Activated effector memory CD4-positive, alpha-beta T cell treated with anti-CD3 and anti-CD28 coated beads, Interleukin-2, amount 50 U/mL, for 16 hours (primary cell): ENCODE measurements at places on chromosomes 7 and 10.

GRCh38 chr10:126394948-126395347, 6.7 kb upstream of the ADAM12 start:
- DNase-seq = no peak

DNA sequence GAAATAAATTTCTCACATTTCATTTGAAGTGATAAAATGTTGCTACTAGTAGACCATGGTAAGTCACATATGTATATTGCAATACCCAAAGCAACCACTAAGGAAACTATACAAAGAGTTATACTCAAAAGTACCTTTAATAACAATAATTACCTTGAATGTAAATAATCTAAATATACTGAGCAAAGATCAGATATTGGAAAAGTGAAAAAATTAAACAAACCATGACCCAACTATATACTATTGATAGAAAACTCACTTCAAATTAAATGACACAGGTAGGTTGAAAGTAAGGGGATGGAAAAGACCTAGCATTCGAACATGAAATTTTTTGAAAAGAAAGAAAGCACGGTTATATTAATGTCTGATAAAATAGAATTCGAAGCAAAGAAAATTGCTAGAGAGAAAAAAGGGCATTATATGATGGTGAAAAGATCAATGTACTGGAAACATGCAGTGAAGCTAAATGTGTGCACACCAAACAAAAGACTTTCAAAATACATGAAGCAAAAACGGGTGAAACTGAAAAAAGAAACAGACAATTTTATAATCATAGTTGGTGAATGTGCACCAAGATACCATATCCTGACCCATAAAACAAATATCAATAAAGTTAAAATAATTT, 29.1 kb downstream of the TFPI2 start:
- no peak for DNase-seq

DNA sequence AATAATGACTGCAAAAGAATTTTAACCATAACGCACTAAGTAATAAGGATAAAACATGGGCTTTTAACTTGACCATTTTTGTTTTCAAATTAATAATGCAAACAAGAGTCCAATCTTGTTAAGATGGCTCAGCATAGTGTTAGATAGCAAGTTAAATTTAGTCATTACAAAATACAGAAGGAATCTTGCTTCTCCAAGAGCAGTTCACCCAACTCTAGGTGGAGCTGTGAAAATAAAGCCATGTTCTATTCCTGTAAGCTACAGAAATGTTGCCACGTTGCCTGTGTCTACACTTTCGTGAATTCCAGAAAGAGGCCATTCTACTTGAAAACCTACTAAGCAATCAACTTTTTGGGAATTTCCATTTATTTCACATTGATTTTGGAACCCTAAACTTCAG, 191.9 kb downstream of the SFMBT2 start:
- DNase-seq = no peak

GRCh38 chr10:61785473-61786105, 115.9 kb upstream of the ARID5B start:
- DNase-seq = no peak

DNA sequence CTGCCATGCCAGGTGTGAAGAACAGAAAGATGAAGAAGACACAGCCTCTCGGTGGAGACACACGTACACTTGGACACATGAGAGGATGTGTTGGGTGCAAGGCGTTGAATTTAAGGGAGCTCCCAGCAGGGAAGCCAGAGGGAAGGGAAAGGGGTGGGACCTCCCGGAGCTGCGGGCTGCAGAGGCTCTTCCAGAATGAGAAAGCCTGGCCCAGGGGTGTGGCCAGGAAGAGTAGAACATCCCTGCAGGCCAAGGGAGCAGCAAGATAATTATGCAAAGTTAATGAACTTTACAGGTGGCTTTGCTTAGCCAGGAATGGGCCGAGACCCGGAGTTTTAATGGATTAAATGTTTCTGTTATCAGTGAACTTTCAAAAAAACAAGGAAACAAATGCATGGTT, 270.3 kb downstream of the KLF6 start:
- no peak for DNase-seq

- DNase-seq = peak; percentile 30
Measured at GRCh38 chr7:74199551-74200355, 10.1 kb upstream of the LAT2 start.

DNA sequence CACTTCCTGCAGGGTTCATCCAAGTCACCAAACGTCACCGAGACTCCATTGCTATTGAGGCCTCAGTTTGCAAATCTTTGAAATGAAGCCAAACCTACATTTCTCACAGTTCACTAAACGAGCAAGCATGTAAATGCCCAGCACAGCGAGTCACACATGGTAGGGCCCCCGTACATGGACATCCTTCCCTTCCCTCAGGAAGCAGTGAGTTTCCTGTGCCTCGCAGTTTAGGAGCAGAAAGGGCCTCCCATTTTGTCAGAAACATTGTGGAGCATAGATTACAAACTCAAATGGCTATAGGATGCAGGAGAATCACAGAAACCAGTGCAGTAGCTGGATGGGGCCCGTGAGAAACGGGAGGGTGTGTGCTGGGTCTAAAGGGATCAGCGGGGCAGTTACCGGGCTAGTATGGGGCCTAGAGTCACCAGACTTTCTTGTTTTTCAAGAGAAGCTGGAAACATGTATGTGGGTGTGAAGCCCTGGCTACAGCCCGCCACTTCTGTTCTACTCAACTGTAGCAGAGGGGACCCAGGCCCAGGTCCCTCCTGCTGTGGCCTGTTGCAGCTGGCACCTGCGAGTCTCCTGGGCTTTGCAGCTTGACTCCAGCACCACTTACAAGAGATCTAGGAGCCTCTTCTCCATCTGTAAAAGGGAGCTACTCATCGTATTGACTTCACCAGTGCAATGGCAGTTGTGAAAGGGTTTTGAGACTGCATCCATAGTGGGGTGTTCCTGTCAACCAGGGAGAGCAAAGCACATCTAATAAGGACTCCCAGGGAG, 14.2 kb upstream of the SLC18A3 start:
- peak; percentile 53 for DNase-seq

GRCh38 chr10:49592726-49593563, 17.2 kb upstream of the SLC18A3 start:
- DNase-seq = peak; percentile 85

DNA sequence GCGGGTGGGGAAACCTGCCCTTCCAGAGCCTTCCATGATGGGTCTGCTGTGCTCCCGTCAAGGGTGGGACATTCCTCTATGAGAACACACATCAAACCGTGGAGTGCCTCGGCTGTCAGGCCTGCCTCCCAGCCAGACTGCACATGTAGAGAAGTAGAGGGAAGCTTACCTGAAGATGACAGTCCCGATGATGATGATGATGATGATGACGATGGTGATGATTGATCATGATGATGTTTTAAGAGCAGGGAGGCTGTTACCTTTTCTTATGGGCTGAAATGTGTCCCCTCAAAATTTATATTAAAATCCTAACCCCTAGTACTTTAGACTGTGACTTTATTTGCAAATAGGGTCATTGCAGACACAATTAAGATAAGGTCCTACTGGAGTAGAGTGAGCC, 76.1 kb upstream of the ANLN start:
- DNase-seq = peak; percentile 19

- DNase-seq = no peak
Measured at GRCh38 chr10:3528271-3528670, 256.7 kb downstream of the KLF6 start.

DNA sequence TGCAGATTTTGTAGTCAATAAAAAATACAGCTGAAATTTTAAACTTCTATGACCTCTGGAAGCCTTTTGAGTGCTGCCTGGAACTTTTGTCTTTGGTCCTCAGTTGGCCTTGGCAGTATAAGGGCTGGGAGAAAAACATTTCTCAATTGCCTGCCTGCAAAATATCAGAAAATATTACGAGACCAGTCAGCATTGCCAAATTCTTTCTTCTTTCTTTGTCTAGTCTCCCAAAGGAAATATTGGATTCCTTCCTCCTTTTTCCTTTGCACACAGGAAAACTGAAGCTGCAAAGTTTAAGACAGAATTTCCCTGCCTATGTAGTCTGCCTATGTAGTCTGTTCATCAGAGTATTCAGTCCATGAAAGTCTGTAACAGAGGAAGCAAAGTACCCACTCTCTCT, 95.9 kb downstream of the CHRM2 start:
- DNase-seq = no peak

DNA sequence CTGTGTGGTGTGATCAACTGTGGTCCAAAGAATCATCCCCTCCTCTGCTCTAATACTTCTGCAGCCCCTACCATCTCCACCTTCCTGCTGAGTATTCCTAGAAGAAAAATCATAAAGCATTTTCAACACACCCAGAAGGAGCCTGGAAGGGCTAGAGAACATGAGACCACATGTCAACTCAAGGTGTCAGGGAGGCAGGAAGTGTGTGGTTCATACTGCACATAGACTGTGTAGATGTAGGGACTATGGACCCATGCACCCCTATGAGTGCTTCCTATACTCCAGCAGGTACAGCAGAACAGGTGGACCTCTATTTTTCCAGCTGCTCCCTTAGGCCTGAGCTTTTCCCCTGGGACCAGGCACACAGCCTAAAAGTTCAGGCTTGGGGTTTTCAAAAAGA, 2.6 kb upstream of the ZNF746 start:
- DNase-seq = no peak

DNA sequence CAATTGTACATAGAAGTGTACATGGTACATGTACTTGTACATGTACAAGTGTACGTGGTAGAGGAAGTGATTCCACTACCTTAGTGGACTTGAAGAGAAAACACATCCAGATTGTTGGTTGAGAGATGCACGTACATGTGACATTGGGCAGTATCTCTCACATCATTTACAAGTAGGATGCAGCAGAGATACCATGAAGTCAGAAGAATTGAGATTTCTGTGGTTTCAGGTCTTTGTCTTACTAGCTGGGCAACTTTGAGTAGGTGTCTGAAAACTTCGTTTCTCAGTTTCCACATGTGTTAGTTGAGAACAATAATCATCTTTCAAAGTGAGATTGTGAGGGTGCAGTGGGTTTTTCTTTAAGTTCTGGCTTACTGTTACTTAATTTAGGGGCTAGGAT, 21.5 kb downstream of the CLDN12 start:
- DNase-seq = no peak

GRCh38 chr7:19106241-19107080, 11.0 kb downstream of the TWIST1 start:
- DNase-seq = no peak

DNA sequence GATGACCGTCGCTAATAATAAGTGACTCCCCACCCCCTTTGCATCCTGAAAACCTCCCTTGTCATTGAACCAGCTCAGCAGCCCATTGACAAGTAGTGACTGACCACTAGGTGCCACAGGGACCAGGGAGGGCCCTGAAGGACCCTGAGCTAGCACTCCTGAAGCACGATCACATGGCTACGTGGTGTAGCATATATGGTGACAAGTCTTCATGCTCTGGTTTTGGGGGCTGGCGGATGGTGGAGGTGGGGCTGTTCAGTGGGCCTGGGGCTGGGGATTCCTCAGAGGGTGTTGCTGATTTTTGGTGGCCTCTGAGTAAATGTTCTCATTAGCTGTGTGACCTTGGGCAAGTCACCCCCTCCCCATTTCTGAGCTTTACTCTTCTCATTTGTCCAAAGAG, 4.7 kb downstream of the ADAMTS14 start:
- no peak for DNase-seq

GRCh38 chr10:62502995-62503613, 128.9 kb downstream of the ZNF365 start:
- no peak for DNase-seq

DNA sequence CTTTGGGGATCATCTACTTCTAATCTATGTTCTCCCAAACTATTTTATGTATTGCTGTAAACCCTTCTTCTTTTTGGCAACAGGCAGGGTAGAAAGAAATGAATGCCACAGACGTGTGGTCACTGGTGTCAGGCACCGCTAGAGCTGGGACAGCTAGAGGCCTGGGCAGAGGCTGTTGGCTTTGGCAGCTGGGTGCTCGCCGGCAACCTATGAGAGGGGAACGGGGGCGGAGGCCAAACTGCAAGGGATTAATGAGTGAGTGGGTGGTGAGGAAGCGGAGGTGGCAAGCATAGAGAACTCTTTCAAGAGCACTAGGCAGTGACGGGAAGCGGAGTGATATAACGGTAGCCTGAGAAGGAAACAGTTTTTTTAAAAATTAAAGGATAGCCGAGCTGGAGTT, 78.5 kb downstream of the CREB5 start:
- no peak for DNase-seq

DNA sequence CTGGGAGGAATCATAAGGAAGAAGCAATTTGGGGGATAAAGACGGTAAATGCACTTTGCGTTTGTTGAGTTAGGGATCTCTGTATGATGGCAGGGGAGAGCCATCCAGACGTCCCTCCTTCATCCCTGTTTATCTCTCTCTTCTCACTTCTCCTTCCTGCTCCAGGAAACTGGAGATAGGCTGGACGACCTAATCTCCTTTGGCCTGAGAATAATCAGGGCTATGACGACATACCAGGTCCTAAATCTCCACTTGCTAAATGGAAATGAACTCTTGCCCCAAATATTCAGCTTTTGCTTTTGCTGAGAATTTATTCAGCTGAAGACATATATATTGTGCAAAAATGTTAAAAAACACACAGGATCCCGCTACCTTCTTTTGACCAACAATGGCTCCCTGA, 182.9 kb upstream of the INHBA start:
- no peak for DNase-seq

GRCh38 chr10:79979976-79980687, 31.2 kb upstream of the SFTPD start:
- no peak for DNase-seq

DNA sequence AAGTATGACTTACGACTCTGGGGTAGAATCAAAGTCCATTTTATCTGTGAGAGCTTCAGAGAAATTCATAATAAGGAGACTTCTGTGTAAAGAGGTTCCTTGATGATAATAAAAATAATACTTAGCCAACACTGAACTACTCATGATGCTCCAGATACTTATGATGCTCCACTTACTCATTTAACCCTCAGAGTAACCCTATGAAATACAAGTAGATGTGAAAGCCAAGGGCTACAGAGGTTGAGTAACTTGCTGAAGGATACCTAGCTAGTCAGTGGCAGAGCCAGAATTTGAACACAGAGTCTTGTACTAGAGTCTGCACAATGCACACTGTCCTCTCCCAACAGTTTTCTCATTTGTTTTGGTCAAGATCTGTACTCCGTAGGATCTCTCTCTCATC, 89.5 kb downstream of the HECW1 start:
- DNase-seq = no peak

GRCh38 chr7:102454468-102454867, 10.2 kb downstream of the ALKBH4 start:
- no peak for DNase-seq

GRCh38 chr7:43121973-43122372, 9.5 kb downstream of the HECW1 start:
- DNase-seq = no peak

DNA sequence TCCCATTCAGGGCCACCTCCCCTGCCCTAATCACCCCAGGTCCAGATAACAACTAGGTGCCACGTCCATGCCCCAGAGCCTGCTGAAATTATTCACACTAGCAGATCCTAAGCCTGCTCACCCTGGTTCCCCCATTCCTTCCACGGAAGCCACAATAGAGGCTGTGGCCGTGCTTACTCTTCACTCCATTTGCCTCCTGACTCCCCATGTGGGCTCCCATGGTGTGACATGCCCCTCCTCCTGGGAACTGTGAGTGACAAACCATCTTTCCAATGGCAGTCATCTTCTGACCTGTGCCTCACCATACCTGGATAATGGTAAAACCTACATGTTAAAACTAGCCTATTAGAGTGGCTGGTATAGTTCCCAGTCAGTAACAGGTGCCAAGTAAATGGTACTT, 216.2 kb upstream of the PRKCQ start:
- no peak for DNase-seq

- DNase-seq = no peak
Measured at GRCh38 chr7:107613948-107614347, 33.9 kb downstream of the BCAP29 start.
